ENCODE measurements at places on chromosomes 2 and 18. TPM values are rescaled to one million over a fixed set of nuclear protein-coding genes. Genes with fewer than 3 reads are reported as not detected.

Gene POTEJ
- polyA plus RNA-seq, result not detected

Gene SLC5A7
- polyA plus RNA-seq, result 0.05 TPM

DNA sequence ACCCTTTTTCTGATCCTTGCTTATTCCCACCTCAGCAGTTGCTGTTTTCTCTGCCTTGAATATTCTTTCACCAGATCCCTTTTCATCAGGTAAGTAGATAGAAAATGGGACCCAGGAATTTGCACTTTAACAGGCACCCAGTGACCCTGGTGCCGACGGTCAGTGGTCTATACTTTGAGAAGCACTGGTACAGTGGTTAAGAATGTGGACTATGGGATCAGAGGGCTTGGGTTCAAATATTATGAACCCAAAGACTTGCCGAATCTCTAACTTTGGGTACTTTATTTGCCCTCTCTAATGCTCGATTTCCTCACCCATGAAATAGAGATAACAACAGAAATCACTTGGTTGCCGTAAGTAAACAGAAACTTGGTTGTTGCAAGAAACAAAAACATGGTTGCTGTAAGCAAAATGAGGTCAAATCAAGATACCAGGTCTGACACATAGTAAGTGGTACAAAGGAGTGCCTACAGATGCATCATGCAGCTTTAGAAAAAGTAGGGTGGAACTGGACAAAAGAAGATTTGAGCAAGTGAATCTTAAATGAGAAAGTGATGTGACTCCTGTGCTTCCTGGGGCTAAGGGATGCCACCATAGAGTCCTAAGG, 69.5 kb upstream of the GLS start:
- no peak for DNase-seq

GRCh38 chr2:16248571-16249105, 308.3 kb downstream of the MYCN start:
- no peak for DNase-seq

GRCh38 chr2:99512181-99512591, 22.4 kb upstream of the REV1 start:
- DNase-seq, result peak; percentile 93

GRCh38 chr2:69359371-69359770, 27.7 kb downstream of the GFPT1 start:
- DNase-seq, result no peak

DNA sequence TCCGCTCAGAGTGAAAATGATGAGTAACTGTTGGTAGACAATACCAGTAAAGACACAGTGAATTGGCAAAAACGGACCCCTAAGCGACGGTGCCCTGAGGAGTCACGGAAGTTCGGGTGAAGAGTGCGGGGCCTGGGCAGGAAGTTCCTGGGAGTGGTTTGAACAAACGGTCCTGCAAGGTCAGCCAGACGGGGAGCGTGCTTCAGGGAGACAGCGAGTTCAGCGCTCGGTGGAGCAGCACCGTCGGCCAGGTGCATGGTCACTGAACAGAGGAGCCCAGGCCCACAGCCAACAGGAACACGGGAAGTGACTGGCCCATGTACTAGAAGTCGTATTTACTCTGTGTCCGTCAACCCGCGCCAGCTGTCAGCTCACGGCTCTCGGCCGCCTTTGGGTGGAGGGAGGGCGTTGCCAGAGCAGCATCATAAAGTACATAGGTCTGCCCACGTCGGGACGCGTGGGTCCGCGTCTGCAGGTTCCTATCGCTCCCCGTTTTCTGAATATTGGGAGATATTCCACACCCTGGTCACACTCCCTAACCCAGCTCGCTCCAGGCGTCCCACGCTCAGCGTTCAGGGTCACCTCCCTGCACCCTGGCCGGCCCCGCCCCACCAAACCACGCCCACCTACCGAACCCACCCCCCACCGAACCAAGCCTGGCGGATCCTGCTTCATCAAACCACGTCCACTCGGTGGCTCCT, 75.6 kb upstream of the UXS1 start:
- peak; percentile 50 for DNase-seq

DNA sequence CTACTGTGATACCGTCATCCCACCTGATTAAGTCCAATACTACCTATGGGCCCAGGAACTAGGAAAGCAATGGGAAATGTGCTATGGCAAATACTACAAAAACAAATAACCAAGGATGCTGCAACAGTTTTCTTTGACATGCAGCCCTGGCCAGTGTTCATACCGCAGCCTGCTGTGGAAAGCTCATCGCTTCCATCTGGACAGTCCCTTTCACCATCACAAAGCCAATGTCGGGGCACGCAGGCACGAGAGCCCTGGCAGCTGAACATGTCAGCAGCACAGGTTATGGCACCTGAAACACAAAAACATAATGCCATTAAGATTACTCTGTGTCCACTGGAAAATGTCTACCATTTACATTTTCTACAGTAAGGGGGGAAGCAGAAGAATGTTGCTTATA, 1621.1 kb downstream of the LRP1B start:
- DNase-seq, result no peak

DNA sequence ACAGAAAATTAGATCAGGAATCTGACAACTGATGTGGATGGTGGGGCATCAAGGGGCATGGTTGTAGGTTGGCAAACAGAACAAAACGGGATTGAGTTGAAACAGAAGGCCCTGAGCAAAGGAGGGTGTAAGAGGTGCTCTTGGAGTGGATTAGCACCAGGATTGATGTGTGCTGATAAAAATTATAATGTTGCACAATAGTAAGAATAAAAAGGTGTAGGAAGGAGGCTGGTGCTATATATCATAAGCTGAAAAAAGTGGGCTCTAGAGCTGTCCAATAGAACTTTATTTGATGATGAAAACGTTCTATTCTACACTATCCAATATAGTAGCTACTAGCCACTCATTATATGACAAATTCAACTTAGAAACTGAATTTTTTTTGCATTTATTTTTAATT, 263.1 kb upstream of the GYPC start:
- no peak for DNase-seq

All from muscle of leg (tissue), 16 donors.